Peyer's patch (tissue), 4 donors: ENCODE measurements at places on chromosomes 7 and 10. TPM values are rescaled to one million over a fixed set of nuclear protein-coding genes. Genes with fewer than 3 reads are reported as not detected.

Gene PRRT4
- not detected for total RNA-seq

DNA sequence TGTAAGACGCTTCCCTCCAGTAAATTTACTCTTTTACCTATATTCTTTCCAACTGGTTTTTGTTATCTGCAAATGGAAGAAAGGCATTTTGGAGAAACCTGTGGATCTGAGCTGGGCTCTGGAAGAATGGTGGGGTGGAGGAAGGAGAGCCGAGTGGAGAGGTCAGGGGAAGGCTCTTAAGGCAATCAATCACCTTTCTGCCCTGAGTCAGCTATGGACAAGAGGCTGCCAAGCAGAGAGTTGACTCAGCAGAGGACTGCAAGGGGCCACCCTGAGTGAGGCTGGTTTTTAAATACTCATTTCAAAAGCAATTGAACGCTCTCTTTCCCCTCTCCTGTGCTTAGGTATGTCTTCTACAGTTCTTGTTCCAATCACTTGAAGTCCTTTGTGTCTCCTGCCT is 81.8 kb downstream of the SPAG6 start:
- H3K27ac ChIP-seq, result no peak overlapping the region
- H3K4me1 ChIP-seq, result no peaks in the 10 kb centered on the region
- no peaks in the 10 kb centered on the region for H3K27me3 ChIP-seq
- no peak overlapping the region for H3K4me3 ChIP-seq
- no peak for DNase-seq

DNA sequence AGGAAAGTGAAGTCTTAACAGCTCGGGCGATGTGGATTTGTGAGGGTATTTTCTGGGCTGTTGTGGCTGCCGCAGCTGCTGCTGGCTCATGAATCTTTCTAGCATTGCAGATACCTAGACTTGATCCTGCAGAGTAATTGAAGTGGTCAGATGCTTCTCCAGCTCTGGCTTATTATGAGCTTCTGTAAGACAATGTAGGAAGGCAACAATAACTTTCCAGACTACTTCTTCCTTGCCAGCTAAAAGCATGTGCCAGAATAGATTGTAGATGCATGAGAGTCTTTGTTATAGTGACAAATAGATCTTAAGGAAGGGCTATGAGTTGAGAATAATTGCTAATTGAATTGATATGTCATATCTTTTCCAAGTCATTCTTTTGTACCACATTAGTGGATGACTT is 461.4 kb upstream of the POT1 start:
- no peaks in the 10 kb centered on the region for H3K4me1 ChIP-seq
- H3K27ac ChIP-seq, result no peak overlapping the region
- DNase-seq, result no peak
- H3K4me3 ChIP-seq, result no peak overlapping the region
- no peaks in the 10 kb centered on the region for H3K27me3 ChIP-seq

DNA sequence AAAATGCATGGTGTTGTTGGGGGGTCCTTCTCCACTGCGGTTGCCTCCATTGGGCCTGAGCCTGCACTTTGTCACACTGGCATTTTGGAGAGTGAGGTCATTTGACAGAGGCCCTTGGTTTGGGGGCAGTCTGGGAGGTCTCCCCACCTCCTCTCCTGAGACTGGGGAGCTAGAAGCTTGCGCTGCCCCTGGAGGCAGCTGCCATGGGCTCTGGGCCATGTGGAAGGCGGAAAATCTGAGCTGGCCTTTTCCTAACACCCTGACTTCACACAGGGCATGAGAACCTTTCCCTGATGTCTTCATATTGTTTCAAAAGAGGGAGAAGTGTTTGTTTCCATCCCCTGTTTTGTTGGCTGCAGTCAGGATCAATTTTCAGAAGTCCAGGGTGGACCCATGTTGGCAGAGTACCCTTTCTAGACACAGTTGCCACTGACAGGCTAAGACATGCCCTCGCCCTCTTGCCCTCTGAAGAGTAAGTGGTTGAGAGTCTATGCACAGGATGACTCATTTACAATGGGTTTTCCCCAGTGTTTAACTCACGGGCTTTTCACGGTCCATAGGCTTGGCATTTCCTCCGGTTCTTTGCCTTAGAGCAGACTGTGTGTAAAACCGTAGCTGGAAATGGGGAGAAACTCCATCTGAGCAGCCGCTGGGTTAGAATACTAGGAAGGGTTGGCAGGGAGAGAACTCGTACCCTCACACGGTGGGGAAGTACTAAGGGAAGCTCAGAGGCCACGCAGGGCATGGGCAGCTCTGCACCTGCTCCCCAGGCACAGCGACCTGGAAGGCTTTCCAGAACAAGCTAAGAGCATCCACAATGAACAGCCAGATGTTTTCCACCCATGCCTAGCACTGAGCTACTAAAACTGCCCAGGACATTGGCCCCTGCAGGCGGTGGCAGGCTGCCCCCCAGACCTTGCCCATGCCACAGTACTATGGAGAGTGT is 655.0 kb downstream of the SDK1 start:
- no peaks in the 10 kb centered on the region for H3K36me3 ChIP-seq
- H3K4me3 ChIP-seq, result no peak overlapping the region
- H3K27me3 ChIP-seq, result no peaks in the 10 kb centered on the region
- no peaks in the 10 kb centered on the region for H3K4me1 ChIP-seq
